ENCODE measurements at places on chromosomes 7 and 10. TPM values are rescaled to one million over a fixed set of nuclear protein-coding genes. Genes with fewer than 3 reads are reported as not detected.

- no peak for DNase-seq
Measured at GRCh38 chr7:85737426-85737825, 550.6 kb upstream of the SEMA3D start.

The SH2B2 gene
- 0.89 TPM for total RNA-seq

The CRYGN gene
- not detected for total RNA-seq

DNA sequence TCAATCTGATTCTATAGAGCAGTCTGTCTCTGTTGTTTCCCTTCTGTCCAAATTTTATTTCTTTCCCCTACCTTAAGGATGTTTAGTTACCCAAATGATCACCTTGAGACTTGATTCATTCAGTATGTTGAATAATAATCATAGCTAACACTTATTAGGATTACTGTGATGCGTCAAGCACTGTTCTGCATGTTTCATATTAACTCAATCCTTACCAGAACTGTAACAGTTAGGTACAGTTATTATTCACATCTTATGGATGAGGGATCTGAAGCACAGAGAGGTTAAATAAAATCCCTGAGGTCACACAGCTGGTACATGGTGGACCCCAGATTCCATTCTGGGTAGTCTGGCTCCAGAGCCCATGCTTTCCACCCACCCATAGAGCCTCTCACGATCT lies 97.9 kb upstream of the SAMD8 start:
- DNase-seq: no peak

The PHKG1 gene
- total RNA-seq: 30.0 TPM

- DNase-seq: no peak
Measured at GRCh38 chr7:33109758-33110238, 594 bp upstream of the RP9 start.

The C10orf67 gene
- 0.37 TPM for total RNA-seq

The SKIDA1 gene
- total RNA-seq: 2.1 TPM

DNA sequence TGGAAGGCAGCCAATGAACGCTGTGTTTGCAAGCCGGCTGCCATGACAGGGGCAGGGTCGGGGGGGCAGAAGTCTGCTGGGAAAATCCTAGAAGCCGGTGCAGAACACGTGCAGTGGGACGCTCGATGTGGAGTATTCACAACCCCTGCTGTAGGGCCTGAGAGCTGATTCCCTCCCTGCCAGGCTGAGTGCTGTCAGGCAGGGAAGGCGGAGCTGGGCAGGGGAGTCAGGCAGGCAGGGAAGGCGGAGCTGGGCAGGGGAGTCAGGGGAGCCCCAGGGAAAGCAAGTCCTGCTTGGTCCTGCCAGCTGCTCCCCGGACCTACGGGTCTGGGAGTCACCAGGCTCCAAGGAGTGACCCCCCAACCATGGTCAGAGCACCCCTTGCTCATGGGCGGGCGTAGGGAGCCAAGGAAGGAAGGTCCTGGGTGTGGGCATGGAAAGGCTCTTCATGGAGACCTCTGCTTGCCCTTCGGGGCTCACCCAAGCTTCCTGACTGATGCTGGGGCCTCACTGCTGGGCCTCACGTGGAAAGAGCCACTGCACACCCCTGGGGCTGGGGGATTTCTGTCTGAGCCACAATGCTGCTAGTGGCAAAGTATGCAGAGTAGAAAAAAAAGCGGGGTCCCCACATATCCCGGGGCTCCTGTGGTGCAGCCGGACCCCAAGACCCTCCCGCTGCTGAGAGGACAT lies 4.2 kb downstream of the CNPY1 start:
- no peak for DNase-seq

- DNase-seq: no peak
Measured at GRCh38 chr10:102624751-102625645, 19.3 kb upstream of the TRIM8 start.

The GTF2I gene
- 128 TPM for total RNA-seq

The PDE6C gene
- total RNA-seq: not detected

DNA sequence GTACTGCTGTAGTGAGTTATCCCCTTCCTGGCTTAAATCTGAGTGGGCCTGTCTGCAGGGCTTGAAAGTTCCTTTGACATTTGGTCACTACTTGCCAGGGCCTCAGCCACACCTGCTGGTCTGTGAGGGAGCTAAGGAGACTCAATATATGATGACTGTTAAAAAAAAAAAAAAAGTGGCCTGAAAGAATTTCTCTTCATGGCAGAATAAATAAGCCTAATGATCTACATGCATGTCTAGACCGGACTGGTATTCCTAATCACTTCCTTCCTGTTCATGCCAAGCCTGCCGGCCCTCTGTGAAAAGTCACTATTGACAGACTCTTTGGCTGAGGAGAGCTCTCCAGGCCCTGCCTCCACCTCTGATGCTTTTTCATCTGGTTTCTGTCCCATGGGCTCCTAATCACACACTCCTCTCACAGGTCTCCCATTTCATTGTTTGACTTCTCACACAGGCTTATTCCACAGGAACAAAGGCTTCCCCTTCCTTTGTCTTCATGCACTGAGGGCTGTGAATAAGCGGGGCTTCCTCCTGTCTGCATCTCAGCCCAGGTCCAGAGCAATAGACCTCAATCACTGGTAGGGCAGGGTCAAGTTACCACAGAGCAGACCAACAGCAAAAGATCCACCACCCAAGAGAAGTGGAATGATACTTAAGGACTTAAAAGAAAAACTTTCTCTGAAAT lies 99.1 kb upstream of the SEC61G start:
- no peak for DNase-seq

GRCh38 chr7:102306916-102307677 lies 20.4 kb downstream of the SH2B2 start:
- peak; percentile 33 for DNase-seq

DNA sequence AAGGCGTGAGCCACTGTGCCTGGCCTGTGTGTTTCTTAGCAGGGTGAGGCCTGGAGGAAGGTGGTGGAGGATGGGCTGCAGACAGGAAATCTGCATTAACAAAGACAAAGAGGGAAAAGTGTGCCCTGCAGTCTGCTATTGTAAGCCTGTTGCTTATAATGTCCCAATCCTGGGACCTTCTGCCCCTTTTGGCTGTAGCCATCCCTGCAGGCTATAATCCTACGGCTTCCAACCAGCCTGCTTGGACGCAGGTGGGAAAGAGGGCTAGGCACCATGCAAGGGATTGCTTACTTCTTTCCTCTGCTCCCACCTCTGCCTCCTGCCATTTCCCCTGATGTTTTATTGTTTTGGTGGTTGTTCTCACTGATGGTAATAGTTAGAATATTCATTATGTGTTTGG lies 434.3 kb downstream of the PLXNA4 start:
- DNase-seq: no peak

The ASAH2 gene
- 1.8 TPM for total RNA-seq

The HIF1AN gene
- total RNA-seq: 49.7 TPM

- no peak for DNase-seq
Measured at GRCh38 chr10:126650161-126650560, 20.3 kb downstream of the C10orf90 start.

The TRIM50 gene
- total RNA-seq: not detected

Measured in heart right ventricle (tissue), 16 donors.